ENCODE measurements at places on chromosomes 2 and 18.

DNA sequence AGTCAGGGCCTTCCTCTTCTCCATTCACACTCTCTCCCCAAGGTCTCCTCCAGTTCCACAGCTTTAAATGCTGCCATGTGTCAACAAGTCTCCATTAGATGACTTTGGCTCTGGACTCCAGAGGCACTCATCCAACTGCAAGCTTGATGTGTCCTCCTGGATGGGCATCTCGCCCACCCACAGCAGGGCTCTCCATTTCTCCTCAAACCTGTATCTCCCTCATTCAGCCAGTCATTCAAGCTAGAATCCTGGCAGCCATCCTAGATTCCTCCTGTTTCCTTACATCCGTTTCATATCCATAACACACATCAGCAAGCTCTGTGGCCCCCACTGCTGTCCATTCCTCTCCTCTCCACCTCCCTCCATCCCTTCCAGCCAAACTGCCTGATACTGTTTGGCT, 88.4 kb upstream of the AFF3 start:
- peak; percentile 54 for DNase-seq

DNA sequence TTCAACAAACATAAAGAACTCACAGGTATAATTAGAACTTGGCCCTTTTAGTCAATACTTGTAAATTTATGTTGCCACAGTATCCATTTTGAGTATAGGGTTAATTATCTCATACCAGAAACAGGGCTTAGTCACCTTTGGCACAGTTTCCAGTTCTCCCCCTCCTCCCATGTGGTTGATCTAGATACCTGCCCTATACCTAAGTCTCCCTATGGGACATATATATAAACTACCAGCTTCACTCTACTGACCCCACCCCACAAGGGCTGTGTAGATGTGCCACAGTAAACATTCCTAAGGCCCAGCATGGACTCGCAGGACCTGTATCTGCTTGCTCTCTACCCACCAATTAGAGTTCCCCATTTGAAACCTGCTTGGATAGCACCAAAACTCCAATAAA, 371.7 kb upstream of the RND3 start:
- no peak for DNase-seq

- DNase-seq: no peak
These were observed 110.3 kb downstream of the CMPK2 start for GRCh38 chr2:6755456-6755855.

- peak; percentile 14 for DNase-seq
These were observed 5.0 kb downstream of the GAD1 start for GRCh38 chr2:170821531-170822289.

DNA sequence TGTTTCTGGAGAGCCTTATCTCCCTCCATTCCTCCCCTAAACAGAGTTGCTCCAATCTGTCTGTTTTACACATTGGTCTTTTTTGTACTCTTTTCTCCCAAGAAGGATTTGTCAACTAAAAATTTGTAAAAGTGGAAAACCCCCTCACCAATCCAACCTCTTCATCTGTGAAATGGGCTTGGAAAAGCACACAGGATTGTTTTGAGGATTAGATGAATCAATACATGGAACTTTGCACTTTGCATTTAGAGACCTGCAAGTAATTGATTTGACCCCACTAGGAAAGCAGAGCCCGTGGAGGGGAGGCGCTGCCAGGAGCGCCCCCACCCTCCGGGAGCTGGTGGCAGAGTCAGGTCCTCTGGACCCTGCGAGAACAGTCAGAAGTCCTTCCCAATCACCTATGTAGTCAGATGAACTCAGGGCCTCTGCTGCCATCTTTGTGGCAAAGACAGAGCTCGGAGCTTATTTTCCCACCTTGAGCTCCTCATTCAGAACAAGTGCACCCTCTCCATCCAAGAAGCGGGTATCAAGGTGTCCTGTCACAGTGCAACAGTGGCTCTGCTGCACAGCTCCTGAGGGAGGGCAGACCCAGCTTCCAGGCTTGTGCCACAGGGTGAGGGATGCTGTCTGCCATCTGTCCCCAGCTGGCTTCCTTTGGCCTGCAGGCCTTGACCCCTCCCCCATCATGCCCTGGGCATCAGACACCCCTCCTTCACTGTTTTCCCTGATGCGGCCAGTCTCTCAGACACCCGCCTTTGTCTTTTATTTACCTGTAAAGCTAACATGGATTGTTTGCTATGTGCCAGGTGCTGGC, 1.7 kb upstream of the TMEM185B start:
- no peak for DNase-seq

DNA sequence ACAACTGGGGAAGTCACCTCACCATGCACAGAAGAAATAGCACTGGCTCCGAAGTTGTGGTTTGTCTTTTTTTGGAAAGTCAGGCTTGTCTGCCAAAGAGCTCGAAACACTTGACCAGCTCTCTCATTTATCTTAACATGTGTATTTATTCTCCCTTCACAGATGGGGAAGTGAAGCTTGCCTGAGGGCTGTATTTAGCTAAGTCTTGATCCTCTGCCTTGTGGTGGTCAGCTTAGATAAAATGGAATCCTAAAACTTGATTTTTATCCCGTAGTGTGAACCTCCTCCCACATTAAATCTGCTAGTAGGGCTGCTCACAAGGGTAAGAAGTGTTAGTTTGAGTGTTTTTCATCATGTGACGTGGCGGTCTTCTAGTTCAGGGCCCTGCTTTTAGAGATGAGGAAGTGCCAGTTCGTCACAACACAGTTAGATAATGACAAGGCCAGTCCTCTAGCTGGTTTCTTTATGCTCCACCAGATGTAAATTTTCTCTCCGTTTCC, 89.7 kb downstream of the TMEM247 start:
- DNase-seq: no peak

- DNase-seq: no peak
These were observed 42.4 kb downstream of the CTIF start for GRCh38 chr18:48581206-48581605.

All from NCI-H446 (cell line).